ENCODE measurements at places on chromosomes 4 and X.
A peak's percentile ranks its signal among the peaks of the same experiment; 100 is the strongest.

GRCh38 chr4:34371676-34372075, 1872.6 kb downstream of the ARAP2 start:
- no peak for DNase-seq

DNA sequence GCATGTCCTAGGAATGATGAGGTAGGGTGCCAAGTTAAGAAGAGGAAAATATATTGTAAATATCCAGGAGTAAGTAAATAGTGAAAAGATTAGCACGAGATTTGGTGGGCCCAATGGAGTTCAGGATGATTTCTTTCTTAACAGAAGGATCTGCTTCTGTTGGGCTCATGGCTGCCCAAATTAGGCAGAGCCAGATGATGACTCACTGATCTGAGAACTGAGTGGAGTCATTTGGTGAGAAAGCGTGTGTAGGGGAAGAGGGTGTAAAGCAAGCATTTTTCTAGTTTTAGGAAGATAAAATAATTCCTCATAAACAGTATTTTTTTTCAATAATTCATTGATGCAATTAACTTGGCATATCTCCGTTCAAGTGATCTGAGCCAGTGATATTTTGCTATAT, 1.6 kb downstream of the TBX22 start:
- no peak for DNase-seq

DNA sequence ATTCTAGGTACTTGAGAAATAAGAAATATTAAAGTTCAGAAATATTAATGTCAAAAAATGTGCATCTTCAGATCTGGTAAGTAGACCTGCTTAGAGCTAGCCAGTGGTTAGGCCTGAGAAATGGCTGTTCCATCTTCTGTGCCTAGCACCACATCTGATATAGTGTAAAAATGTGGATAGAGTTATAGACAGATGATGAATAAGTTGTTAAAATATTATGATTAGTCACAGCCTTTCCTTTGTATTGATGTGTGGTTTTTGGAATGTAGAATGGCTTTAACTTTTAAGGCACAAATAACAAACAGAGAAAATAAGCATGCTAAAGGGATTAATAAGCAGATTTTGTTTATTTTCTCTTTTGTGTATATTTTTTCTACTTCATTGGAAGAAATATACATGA, 133.5 kb upstream of the NUDT6 start:
- DNase-seq = no peak

DNA sequence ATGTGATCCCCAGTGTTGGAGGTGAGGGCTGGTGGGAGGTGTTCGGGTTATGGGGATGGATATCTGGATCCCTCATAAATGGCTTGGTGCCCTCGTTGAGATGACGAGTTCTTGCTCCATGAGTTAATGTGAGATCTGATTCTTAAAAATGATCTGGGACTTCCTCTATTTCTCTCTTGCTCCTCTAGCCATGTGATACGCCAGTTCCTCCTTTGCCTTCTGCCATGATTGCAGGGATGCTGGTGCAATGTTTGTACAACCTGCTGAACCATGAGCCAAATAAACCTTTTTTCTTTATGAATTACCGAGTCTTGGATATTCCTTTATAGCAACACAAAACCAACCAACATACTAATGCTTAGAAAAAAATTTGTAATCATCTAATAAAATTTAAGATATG, 56.6 kb downstream of the STAP1 start:
- no peak for DNase-seq

GRCh38 chr4:185875316-185875907, 63.4 kb upstream of the SORBS2 start:
- DNase-seq = no peak

- no peak for DNase-seq
These were observed 76.3 kb downstream of the RBPJ start for GRCh38 chr4:26397086-26397485.

DNA sequence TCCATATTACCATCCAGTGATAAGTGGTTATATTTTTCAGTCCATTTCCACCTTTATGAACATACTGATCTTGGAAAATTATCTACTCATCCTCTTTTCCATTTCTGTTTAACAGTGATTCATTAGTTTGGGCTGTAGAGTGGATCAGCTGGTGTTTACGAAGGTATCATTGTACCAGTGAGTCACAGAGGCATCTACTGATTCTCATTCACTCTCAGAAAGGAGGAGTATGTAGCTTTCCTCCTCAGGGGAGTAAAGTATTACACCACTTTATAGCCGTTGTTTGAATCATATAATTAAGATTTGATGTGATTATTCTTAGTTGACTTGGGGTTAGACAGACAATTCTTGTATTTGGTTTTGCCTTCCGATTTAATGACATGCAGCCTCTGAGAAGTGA, 74.7 kb downstream of the GALNT7 start:
- DNase-seq = no peak

GRCh38 chr4:109111031-109111430, 191.4 kb downstream of the COL25A1 start:
- DNase-seq = no peak

- no peak for DNase-seq
These were observed 18.0 kb downstream of the ZNF275 start for GRCh38 chrX:153351981-153352380.

- peak; percentile 74 for DNase-seq
These were observed 52.4 kb downstream of the SCFD2 start for GRCh38 chr4:53313510-53313909.

- no peak for DNase-seq
These were observed 480.1 kb upstream of the FTHL17 start for GRCh38 chrX:31551913-31552312.

- DNase-seq = no peak
These were observed 218.9 kb downstream of the PCDH7 start for GRCh38 chr4:30939069-30939468.

- peak; percentile 86 for DNase-seq
These were observed 69.6 kb upstream of the C4orf50 start for GRCh38 chr4:6087669-6088341.

DNA sequence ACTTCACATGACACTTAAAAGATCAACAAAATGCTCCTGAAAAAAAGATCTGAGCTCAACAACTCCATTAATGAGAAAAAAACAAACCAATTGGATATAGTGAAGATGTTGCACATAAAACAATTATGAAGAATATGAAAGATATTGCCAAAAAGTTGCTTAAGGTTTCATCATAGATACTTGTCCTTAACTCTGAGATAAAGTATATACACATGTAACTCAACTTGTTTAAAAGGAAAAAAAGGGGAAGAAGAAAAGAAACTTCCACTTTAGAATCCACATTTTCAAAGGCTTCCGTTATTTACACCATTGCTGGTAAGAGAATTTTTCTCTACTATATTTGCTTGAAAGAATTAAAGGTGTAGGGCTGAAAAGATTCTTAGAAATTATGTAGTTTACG, 2.7 kb downstream of the AFAP1 start:
- no peak for DNase-seq

DNA sequence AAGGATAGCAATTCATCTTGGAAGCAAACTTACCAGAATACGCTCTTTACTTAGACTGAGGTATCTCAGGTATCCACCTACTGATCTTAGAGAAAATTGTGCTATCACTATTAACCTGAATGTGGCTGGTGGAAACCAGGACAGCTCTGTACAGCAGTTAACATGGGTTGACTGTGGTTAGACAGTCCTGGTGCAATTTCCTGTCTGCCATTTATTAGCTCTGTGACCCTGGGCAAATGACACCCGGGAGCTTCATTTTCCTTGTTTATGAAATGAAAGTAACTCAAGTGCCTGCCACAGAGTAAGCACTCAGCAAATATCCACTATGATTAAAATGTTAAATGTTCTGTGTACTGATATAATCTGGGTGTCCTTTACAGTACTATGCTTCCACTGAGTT, 60.0 kb downstream of the SMC1A start:
- no peak for DNase-seq

- DNase-seq = no peak
These were observed 68.8 kb upstream of the HGFAC start for GRCh38 chr4:3372933-3373465.

- DNase-seq = no peak
These were observed 149.8 kb downstream of the CHM start for GRCh38 chrX:85897362-85898126.

- peak; percentile 93 for DNase-seq
These were observed 571.9 kb upstream of the LCORL start for GRCh38 chr4:18593297-18594002.

DNA sequence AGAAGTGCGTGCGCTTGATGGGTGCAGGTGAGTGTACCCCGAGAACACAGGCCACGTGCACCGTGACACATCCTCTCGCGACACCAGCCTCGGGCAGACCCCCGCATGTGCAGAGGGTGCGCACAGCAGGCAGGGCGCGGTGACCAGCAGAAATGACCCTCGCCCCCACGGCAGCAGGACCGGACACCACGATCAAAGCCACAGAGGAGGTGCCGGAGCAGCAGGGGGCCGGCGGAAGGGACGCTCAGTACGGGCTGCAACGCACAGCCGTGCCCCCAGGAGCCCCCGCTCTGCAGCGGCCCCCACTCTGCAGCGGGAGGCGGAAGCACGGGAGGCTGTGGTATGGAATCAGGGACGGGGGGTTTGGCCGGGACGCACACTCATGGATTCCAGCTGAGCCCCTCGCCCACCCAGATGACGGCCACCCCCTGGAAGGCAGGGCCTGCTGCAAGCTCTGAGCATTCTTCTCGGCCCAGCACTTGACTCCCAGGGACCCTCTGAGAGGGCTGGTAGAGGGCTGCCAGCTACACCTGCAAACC, 17.1 kb downstream of the PPP2R3B start:
- DNase-seq = no peak

GRCh38 chrX:149003863-149004660, 501.0 kb downstream of the IDS start:
- DNase-seq = no peak

DNA sequence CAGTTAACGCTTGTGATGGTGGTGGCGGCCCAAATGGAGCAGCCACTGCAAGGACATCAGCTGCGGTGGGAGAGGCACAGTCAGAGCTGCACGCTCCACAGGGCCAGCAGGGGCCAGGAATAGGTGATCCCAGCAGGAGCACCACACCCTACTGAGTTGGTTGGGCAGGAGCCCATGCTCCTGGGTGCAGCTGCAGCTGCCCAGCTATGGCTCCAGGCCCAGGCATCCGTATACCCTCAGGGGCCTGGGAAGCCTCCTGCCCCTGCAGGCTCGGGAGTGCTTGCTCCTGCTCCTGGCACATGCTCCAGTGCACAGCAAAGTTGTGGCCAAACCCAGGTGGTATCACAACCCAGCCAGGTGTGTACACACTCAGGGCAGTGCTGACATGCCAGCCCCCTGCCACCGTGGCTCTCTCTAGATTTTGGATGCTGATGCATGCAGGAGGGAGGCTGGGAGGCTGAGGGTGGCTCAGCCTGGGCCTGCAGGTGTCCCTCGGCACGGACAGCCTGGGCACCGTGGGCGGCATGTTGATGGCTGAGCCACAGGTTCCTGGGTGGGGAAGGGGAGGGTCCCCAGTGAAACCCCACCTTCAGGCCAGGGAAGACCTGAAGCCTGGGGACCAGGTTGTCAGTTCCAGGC, 150.2 kb downstream of the CXXC4 start:
- no peak for DNase-seq

DNA sequence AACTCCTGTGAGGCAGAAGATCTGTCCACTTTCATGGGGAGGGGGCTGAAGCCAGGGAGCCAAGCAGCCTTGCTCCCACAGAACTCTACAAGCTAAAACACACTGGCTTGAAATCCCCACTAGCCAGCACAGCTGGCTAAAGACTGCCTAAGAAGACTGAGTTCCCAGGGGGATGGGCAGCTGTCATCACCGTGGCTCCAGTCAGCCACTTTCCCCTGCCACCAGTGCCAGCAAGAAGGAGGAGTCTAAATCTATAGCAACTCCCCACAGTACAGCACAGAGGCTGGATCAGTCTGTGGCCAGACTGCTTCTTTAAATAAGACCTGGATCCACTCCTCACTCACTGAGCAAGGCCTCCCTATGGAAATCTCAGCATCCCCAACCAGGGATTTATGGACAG, 308.6 kb downstream of the FAM47B start:
- no peak for DNase-seq

DNA sequence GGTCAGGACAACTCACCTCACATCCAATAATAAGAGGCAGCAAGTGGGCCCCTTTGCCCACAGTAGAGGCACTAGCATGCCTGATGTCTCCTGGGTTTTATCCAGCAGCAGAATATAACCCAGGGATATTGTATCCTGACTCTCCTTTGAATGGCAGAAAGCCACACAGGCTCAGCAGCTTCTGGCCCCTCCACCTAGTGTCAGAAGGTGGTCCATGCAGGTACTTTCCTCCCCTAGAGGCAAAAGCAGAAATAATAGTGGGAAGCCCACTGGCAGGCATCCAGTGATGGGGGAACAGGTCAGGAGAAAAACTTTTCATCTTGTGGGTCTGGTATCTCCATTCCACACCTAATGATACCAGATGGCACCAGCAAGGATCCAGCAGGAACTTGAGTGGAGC, 75.5 kb upstream of the IRS4 start:
- DNase-seq = peak; percentile 38

DNA sequence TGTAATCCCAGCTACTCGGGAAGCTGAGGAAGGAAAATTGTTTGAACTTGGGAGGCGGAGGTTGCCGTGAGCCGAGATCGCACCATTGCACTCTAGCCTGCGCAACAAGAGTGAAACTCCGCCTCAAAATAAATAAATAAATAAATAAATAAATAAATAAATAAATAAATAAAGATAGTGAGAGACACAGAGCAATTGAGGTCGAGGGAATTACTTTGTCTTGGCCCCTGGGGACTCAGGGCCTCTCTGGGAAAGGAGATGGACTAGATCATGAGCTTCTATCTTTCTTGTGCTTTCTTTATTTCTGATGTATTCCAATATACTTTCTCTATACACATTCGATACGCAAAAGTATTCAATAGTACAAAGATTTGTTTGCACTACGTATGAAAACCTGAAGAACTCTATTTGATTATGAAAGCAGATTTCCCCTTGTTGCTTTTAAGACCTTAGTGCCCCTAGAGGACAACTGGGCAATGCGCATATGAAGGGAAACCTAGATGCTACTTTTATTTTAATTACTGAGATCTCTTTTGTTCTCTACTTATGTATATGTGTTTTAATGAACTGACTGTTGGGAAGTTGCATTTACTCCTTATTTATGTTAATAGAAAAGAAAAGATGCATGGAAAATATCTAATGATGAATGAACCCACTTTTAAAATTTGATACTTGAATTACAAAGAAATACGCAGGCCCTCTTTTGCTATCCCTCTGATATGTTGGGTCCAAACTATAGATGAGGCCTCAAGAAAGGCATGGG, 12.8 kb upstream of the ELOVL6 start:
- DNase-seq = peak; percentile 70

- DNase-seq = no peak
These were observed 151.0 kb downstream of the VCX3A start for GRCh38 chrX:6383917-6384316.

All from GM23338 (cell line).